ENCODE measurements at places on chromosomes 3 and 15.

DNA sequence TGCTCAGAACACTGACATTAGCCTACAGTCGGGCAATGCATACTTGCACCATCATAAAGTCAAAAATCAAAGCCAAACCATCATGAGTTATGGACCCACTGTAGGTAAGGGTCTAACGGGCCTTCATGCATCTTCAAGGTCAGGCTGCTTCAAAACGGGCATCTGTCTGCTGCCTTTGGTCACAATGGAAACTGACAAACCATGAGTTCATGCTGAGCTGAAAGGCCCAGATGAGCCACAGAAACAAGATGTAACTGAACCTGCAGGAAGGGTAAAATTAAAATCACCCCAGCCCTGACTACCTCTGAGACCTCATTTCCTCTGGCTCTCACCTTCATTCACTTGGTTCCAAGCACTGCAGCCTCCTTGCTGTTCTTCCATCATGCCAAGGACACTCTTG is 143.8 kb downstream of the ERC2 start:
- no peak for DNase-seq

- DNase-seq, result no peak
Measured at GRCh38 chr3:22819209-22819608, 383.9 kb upstream of the UBE2E2 start.

GRCh38 chr3:167318306-167318705 is 61.8 kb downstream of the ZBBX start:
- DNase-seq, result no peak

DNA sequence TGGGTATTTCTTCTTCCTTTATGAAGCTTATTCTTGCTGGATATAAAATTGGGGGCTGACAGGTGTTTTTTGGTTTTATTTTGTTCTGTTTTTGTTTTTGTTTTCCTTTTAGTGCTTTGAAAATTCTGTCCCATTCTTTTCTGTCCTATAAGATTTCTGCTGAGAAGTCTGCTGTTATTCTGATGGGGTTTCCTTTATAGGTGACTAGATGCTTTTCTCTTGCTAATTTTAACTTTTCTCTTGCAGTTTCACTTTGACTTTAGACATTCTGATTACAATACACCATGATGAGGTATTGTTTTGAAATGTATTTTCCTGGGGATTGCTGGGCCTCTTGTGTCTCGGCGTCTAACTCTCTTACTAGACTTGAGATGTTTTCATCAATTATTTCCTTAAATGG is 22.8 kb downstream of the TTC14 start:
- no peak for DNase-seq

DNA sequence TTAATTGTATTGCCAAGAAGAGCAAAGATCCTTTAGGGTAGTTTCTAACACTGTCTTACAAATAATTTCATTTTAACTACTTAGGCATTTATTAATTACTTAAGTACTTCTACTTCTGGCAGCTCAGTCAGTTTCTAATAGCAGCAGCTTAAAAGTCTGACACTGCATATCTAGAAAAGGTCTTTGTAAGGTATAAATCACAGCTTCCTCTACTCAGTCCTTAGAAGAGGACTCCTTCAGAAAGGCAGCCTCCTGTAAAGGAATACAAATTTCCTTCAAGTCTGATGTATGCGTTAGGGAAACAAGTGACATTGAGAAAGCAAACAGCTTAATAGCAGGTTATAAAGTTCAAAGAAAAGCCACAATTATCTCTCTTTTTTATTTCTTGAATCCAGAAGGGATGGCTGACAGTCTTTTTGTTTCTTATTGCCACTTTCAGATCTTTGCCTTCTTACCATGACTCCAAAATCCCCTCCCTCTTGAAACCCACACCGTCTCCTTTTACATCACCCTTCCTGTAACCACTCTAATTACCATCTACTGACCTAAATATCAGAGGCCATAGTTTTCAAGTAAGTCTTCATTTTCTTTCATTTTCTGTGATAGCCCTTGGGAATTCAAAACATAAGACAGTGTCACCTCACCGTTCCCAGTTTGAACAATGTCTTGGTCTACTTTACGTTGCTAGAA is 109.5 kb downstream of the CGGBP1 start:
- DNase-seq, result no peak
